Activated CD4-positive, alpha-beta T cell treated with anti-CD3 and anti-CD28 coated beads, Interleukin-2, Interleukin-6, amounts not matched to agents 100 ng/mL and 50 ng/mL, durations not matched to agents 16 hours and 8 hours (primary cell): ENCODE measurements at places on chromosomes 11 and 22.
A peak's percentile ranks its signal among the peaks of the same experiment; 100 is the strongest.

GRCh38 chr22:27065279-27065678 is 407.9 kb downstream of the MIAT start:
- DNase-seq = no peak

DNA sequence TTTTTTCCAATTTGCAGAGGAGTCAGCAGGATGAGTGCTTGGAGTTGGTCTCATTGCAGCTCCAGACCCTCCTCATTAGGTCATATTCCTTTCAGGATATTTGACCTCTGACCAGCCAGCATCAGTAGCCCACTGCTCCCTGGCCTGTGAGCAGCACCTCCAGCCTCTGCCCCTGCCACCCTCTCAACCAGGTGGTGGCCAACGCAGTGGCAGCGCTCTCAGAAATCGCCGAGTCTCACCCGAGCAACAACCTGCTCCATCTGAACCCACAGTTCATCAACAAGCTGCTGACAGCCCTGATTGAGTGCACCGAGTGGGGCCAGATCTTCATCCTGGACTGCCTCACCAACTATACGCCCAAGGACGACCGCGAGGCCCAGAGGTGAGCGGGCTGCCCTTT is 27.0 kb downstream of the C22orf42 start:
- no peak for DNase-seq

DNA sequence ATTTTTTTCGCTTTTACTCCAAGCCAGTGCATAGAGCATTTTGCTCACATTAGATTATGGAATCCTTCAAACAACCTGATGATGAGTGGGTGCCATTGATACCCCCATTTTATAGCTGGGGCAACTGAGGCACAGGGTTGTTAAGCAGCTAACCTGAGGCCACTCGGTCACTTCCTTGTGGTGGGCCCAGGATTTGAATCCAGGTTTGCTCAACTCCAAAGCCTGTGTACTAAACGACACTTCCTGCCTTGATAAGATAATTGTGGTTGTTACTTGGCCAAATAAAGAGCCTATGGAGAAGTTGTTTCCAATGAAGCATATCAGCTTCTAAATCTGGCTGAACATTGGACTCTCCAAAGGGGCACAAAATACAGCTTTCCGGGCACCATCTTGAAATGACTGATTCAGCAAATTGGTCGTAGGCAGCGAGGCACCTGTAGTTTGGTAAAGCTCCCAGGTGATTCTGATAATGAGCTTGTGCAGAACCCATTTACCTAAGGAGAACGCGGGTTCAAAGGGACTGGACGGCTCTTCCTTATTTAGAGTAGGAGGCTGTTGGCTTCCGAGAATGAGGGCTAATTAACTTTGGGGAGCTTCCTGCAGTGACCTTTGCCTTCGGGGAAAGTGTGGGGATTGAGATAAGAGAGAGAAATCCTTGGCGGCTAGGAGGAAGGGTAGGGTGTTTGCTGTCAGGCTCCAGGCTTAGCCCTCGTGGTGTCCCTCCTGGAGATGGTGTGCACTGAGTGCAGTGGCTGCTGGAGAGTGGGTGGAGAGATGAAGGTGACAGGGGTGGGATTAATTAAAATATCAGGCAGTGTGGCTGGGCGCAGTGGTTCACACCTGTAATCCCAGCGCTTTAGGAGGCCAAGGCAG is 17.5 kb upstream of the EHF start:
- no peak for DNase-seq

GRCh38 chr22:30167734-30168133 is 78.8 kb downstream of the LIF start:
- DNase-seq = peak; percentile 75

GRCh38 chr11:77081381-77081851 is 14.6 kb downstream of the CAPN5 start:
- DNase-seq = no peak

DNA sequence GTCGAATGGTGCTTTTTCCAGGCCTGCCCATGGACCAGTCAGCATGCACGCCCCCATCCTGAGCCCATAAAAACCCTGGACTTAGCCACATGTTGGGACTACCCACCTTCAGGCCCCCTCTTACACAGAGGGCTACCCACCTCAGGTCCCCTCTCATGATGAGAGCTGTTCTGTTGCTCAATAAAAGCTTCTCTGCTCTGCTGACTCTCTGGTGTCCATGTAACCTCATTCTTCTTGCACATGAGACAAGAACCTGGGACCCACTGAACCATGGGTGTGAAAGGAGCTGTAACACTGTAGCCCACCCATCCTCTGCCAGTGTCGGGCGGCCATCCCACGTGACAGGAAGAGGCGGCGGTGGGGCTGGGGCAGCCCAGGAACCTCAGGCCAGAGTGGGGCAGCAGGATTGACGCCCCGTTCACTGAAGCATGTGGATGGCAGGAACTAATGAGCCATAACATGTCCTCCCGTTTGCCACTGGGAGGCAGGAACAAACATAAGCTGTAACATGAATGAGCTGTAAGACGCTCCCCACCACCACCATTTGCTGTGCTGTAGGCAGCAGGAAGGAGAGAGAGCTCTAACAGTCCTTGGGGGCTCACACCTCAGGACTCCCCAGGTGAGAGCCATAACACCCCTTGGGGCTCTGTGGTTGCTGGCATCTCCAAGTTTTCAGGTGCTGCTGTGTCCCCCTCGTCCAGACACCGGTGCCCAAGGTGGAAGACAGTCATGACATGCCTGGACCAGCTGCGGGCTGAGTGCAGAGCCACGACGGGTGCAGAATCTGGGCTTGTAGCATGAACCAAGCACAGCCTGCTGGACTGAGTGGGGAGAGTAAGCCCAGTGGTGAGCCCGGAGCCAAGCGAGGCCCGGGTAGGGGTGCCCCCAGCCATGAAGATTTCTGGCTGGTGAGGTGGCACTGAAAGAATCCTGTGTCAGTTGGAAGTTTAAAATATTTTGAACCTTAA is 69.4 kb downstream of the MCHR1 start:
- DNase-seq = no peak

DNA sequence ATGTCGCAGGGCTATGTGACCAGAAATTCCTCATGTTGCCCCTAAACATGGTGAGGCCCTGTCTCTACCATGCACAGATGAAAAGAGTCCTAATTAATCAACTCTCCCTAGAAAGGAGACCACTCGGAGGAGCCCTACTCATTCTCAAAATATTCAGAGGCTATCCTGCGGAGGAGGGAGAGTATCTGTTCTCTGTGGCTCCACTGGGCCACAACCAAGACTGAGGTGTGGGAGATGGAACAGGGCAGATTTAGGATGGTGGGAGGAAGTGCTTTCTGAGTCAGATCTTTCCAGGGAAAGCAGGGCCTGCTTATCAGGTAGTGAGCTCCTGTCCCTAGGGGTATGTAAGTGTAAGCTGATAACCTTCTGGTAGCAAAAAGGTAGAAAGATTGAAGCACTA is 37.0 kb upstream of the PRDM11 start:
- DNase-seq = no peak

GRCh38 chr11:123690485-123690884 is 36.1 kb upstream of the SCN3B start:
- DNase-seq = no peak

DNA sequence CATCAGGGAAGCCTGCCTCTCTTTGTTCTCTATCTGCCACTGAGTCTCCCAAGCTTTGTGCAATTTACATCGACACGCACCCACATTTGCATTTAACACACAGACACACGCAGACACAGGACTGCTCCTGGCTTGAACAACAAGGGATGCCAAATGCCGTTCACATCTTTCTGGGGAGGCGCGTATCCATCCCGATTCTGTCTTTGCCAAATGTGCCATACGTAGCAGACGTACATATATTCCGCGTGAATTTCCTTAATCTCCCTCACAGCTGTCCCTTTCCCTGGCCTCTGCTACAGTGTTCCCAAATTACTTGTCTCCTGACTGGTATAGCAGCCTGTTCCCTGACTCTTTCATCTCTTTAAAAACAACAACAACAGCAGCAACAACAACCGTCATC is 409.5 kb downstream of the MIAT start:
- no peak for DNase-seq

GRCh38 chr22:29795663-29796062 is 28.5 kb downstream of the UQCR10 start:
- no peak for DNase-seq

DNA sequence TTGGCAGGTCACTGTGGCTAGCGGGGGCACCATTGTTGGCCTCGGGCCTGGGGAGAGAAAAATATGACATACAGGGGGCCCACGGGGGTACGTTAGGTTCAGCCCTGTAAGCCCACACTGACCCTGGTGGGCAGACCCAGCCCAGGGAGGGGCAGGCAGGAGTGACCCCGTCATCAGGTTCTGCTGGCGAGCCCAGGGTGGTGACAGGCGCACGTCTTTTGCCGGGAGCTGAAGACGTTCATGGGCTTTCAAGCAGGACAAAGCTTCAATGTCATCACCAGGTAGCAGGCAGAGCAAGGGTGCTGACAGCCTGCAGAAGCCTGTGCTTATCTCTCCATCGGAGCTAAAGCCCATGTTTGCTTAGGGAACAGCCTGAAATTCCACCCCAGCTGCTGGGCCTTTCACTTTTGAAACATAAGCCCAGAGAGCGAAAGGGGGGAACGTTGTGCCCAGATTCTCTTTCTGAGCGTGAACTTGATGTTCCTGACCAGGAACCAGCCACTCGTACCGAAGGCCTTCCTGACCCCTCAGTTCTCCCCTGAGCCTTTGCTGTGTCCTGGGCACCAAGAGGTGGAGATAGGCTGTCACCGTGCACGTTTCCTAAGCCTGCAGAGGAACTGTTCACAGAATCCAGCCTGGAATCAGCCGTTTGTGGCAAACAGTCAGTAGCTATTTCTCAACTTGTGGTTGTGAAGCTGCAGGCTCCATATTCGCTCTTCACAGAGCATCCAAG is 74.0 kb upstream of the ATXN10 start:
- no peak for DNase-seq

- DNase-seq = no peak
Observed at GRCh38 chr22:28435982-28436381, 243.7 kb downstream of the TTC28 start.

- DNase-seq = peak; percentile 47
Observed at GRCh38 chr11:117809236-117810055, 12.4 kb upstream of the DSCAML1 start.

DNA sequence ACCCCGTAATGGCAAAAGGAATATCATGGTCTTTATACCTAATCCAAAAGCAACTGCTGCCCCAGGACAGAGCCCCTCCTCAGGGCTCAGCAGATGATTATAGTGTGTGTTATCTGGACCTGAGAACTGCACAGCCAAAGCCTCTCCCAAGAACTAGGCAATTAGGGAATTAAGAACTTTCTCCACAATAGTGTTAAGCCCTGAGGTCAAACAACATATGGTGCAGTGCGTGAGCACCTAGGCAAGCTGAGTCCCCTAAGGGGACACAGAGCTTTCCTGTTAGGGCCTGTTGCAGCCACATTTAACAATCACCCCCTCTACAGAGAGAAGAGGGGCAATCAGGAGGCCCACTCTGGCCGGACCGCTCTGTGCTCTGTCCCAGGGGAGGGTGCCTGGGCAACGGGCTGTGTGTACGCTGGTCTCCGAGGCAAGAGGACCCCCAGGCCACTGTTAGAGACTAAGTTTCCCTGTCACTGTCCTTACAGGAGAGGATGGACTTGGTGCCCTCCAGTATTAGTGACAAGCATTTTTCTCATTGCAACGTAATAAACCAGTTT is 1.4 kb upstream of the KCNJ5 start:
- no peak for DNase-seq

- no peak for DNase-seq
Observed at GRCh38 chr11:119157063-119157462, 8.2 kb downstream of the ABCG4 start.

DNA sequence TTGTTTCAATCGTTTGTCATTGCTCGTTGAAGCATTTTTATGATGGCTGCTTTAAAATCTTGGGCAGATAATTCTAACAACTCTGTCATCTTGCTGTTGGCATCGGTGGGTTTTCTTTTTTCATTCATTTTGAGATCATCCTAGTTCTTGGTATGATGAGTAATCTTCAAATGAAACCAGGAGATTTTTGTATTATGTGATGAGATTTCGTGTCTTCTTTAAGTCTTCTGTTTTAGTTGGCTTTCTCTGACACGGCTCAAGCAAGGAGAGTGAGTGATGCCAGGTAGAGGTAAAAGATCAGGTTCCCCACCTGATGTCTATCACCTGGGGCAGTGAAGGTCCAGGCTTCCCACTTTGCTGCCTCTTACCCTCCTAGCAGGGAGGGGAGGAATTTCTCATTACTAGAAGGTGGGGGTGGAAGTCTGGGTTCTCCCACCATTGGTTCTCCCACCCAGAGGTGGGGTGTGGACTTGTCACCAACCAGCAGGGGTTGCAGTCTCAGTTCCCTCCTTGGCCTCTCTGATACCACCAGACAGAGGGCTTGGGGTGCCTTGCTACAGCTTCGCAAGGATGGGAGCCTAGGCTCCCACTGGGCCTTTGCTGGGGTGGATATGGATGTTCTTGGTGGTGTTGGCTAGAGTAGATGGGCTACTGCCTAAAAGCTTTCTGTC is 12.9 kb downstream of the CDC45 start:
- DNase-seq = peak; percentile 25

DNA sequence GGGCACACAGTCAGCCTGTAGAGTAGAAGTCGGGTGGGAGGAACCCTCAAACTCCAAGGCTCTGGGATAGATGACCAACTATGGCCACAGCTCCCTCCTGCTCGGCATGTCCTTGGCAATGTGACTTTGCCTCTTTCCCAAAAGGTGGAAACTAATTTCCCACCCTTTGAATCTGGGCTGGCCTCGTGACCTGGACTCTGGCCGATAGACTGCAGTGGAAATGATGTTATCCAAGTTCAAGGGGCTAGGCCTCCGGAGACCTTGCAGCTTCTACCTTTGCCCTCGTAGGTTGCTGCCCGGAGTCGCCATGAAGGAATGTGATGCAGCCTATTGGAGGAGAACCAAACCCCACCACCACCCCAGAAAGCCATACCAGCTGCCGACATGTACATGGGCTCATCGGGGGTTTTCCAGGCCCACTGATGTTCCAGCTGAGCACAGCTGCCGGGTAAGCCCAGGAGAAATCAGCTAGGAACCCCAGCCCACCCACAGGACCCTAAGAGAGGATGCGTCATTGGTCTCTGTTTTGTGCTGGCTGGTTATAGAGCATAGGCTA is 30.4 kb downstream of the KCNJ4 start:
- no peak for DNase-seq

DNA sequence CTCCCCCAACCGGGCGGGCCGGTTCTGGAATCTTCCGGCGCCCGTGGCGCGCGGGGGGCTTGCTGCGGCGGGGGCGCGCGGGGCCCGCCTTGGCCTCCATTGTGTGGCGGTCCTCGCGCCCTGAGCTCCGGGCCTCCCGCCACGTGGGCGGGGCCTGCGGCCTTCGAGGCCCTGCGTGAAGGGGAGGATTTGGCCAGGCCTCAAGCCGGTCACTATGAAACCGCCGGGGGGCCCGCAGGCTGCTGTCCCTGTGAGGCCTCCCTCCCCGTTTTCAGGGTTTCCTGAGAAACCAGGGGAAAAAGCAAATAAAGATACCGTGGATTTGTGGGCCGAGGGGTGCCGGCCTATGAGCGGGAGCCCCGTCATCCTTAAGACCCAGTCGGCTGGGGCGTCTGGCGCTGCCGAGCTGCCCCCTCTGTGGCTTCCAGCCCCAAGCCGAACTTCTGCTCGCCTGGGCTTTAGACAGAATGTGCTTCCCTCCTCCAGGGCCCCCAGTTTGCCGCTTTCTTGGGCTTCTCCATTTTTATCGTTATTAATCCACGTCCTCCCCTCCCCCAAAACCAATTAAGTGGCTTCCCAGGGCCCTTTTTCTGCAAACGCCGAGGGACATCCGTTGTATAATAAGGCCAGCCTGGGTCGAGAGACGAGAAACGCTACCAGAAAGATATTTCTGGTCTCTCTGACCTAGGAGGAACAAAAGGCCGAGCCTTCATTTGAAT is 602 bp downstream of the EWSR1 start:
- DNase-seq = peak; percentile 47

GRCh38 chr11:23520226-23520960 is 660.1 kb upstream of the CCDC179 start:
- DNase-seq = no peak

- no peak for DNase-seq
Observed at GRCh38 chr11:120925944-120926343, 98.0 kb upstream of the TBCEL start.
